ENCODE measurements at places on chromosomes 13 and 19. TPM values are rescaled to one million over a fixed set of nuclear protein-coding genes. Genes with fewer than 3 reads are reported as not detected.

Gene FLT3LG
- 1.9 TPM for polyA plus RNA-seq

Gene ZNF627
- 2.9 TPM for polyA plus RNA-seq

Gene A1BG
- 10.0 TPM for polyA plus RNA-seq

Gene TFPT
- polyA plus RNA-seq: 38.3 TPM

Gene PALM
- polyA plus RNA-seq: 6.8 TPM

Gene CASP14
- not detected for polyA plus RNA-seq

Gene PLPPR3
- not detected for polyA plus RNA-seq

Gene OVOL3
- 0.13 TPM for polyA plus RNA-seq

Gene ZNF816
- polyA plus RNA-seq: 3.5 TPM

Gene C19orf67
- not detected for polyA plus RNA-seq

Gene CACNA1A
- 0.36 TPM for polyA plus RNA-seq

Gene TMEM86B
- 2.1 TPM for polyA plus RNA-seq

Gene LRG1
- 0.15 TPM for polyA plus RNA-seq

Gene DMAC2
- 88.8 TPM for polyA plus RNA-seq

Gene MLNR
- not detected for polyA plus RNA-seq

Gene RAB3D
- polyA plus RNA-seq: 1.1 TPM

Gene FSD1
- polyA plus RNA-seq: 0.08 TPM

Gene MEIOSIN
- not detected for polyA plus RNA-seq

Gene DOCK9
- polyA plus RNA-seq: 14.6 TPM

Gene IGSF23
- polyA plus RNA-seq: not detected

Gene GNG8
- not detected for polyA plus RNA-seq

Gene CEACAM21
- 0.48 TPM for polyA plus RNA-seq

Gene OSCAR
- polyA plus RNA-seq: 0.10 TPM

Gene ECSIT
- 196 TPM for polyA plus RNA-seq

Gene WDR87
- polyA plus RNA-seq: not detected

Gene ZNF667
- 1.3 TPM for polyA plus RNA-seq

Gene CALR3
- polyA plus RNA-seq: 0.07 TPM

Gene ABHD13
- polyA plus RNA-seq: 10.5 TPM

Gene SLC8A2
- polyA plus RNA-seq: 0.12 TPM

Gene TMEM255B
- 3.1 TPM for polyA plus RNA-seq

Gene SPRY2
- 171 TPM for polyA plus RNA-seq

Gene LYPD5
- polyA plus RNA-seq: 0.22 TPM

Gene SPIB
- polyA plus RNA-seq: 0.05 TPM

Gene TSSK6
- 1.4 TPM for polyA plus RNA-seq

Gene IRS2
- 15.5 TPM for polyA plus RNA-seq

All from psoas muscle (tissue), 8 donors.